ENCODE measurements at places on chromosomes 7 and 10. TPM values are rescaled to one million over a fixed set of nuclear protein-coding genes. Genes with fewer than 3 reads are reported as not detected.

DNA sequence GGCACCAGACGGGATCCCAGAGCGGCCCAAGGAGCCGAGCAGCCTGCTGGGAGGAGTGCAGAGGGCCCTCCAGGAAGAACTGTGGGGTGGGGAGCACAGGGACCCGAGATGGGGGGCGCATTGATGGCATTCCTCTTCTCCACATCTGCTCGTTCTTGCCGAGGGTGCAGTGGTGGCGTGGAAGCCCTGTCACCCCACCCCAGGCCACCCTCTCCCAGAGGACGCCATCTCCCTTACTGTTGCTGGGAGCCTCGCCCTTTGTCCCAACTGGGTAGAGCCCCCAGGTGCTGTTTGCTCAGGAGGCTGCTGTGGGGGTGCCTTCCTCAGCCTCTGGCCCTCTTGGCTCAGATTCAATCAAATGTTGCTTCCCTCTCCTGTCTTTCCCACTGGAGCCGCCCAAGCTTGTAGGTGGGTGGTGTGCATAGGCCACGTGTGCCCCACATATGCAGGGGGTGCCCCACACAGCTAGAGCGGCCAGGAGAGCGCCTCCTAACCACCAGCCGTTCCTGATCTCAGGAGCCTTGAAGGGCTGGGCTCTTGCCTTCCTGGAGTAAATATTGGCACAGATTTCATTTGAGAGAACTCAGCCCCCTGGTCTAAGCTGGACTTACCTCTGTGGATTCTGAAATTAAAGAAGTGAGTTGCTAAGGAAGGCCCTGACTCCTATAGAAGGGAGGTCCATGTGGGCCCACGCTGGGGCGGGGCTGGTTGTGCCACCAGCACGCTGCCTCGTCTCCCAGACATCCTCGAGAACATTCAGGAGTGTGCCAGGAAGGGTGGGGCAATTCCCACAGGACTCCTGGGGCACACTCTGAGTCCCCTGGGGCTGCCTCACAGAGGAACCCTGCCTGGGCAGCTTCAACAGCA is 39.2 kb downstream of the ZNF467 start:
- DNase-seq: no peak

Gene SUN3
- not detected for total RNA-seq

GRCh38 chr7:107186240-107186639 is 17.4 kb downstream of the HBP1 start:
- no peak for DNase-seq

DNA sequence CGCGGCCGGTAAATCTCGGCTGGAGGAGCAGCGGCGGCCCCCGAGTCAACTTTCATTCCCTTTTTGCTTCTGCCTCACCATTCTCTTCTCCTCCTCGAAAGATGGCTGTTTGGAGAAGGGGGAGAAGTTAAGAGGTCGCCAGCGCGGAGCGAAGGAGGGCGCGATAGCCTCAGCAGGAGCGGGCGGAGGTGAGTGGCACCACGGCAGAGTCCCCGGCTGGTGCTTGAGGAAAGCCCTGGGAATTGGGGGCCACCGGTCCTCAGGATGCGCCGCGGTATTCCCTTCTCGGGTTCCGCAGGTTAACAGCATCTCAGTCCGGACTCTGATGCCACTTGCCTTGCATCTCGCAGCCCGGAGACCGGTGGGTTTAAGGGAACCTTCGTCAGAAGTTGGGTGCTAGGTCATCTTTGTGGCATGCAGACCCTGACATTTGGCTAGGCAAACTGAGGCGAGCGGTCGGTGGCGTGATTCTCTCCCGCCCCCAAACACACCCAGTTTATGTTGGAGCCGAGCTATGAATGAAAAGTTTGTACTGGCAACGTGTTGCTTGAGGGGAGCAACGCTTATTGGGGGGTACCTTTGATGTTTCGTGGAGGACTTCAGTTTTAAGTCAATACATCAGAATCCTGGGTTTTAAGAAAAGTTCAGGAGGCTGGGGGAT is 59.5 kb upstream of the PRPS1L1 start:
- DNase-seq: no peak

Gene TAS2R4
- 0.69 TPM for total RNA-seq

Gene GALNT11
- 32.3 TPM for total RNA-seq

- no peak for DNase-seq
Measured at GRCh38 chr10:60877061-60877776, 66.8 kb downstream of the RHOBTB1 start.
